Stimulated activated CD4-positive, alpha-beta T cell treated with anti-CD3 and anti-CD28 coated beads, Interleukin-4, amount 100 ng/mL, for 48 hours (primary cell): ENCODE measurements at places on chromosomes 13 and 19.

GRCh38 chr19:37926255-37926654 is 19.2 kb downstream of the SIPA1L3 start:
- DNase-seq: no peak

DNA sequence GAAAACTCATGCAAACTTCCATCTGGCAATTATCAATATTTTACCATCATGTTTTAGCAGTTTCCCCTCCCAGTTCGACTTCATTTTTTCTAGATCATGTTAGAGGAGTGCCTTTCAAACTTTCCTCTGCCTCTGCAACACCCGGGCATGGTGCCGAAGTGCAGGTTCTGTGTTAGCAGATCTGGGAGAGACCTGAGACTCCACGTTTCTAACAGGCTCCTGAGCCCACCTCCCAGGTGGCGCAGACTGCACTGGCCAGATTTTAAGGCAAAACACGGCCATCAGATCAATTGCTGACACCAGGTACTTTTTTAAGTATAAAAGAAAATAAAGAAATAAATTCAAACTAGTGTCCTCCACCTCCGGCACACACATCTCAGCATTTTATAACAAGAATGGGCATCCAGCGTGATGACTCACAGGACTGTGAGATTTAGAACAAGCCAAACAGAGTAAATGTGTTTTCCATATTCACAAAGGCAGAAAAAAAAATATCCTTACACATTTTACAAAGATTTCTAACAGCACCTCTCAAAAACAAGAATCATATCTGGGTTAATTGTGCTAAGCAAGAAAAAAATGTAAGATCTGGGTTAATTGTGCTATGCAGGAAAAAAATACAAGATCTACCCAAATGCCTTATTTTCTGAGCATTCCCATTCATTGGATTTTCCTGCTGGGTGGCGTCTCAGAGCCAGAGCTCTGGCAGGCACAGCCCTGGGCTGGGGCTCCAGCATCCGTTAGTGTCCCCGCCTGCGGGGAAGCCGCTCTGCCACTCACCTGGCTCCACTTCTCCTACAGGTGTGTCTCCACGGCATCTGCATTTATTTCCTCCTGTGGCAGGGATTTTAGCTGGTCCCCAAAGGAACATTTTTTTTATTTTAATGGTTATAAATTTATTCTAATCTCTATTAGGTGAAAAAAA is 127.9 kb upstream of the SOX1 start:
- no peak for DNase-seq

GRCh38 chr13:44267980-44268379 is 105.6 kb upstream of the SERP2 start:
- no peak for DNase-seq

- DNase-seq: no peak
These were observed 68.3 kb upstream of the FBXL3 start for GRCh38 chr13:77095288-77095687.

- DNase-seq: no peak
These were observed 52.0 kb upstream of the C13orf46 start for GRCh38 chr13:114025714-114026431.

DNA sequence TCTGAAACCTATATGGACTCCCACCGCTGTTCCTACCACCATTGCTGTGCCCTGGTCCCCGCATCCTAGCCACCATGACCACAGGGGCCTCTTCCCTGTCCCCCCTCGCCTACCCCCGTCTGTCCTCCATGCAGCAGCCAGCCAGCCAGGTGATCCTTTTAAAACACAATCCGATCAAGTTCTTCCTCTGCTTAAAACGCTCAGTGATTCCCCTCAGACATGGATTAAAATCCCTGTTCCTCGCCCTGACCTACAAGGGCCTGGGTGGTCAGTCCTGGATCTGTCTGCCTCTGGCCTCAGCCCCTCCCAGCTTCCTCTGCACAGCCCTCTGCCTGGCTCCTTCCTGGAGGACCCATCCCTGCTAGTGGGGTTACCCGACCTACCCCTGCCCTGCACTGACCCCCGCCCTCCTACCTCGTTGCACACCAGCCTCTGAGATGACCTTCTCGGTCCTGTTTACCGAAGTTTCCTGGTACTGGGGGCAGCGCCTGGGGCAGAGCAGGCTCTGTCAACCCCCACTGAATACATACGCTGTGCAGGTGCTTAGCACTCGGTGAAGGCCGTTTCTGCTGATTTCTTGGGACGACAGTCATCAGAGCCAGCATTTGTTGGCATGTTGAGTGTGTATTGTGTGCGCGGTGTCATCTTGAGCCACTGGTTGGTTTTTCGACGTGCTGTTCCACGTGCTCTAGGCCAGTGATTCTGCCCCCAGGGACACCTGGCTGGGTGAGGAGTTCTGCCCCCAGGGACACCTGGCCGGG is 14.7 kb upstream of the LENG8 start:
- no peak for DNase-seq

DNA sequence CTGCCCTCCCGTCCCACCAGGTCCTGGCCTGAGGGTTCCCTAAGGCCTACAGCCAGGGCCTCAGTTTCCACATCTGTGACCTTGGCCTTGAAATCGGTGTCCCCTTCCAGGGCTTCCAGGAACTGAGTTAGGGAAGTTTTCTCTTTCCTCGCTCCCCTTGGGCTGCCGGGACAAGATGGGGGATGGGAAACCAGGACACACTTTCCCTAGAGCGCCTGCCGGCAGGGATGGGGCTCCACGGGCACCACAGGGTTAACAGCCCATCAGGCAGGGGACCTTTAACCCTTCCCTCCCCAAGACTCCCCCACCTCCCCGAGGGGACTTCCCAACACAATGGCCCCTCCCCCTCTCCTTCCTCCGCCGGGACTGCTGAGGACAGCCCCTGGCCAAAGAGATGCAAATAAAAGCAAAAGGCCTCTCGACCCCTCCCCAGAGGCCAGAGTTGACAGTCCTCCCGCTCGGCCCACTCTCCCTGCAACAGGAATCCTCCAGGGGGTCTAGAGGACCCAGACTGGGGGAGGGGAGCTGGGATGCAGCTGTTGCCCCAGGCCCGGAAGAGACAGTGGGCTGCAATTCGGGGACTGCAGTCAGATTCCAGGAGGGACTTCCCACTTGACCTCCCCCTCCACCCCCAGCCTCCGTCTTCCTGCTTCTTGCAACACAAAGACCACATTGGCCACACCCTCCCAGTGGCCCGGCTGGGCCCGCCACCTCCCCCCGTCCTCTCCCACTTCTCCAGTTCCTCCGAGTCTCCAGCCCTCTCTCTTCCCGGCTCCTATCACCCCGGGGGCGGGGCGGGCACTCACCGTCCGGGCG is 3.4 kb downstream of the BBC3 start:
- no peak for DNase-seq

GRCh38 chr13:114200399-114200911 is 21.4 kb downstream of the CFAP97D2 start:
- DNase-seq: no peak
